ENCODE measurements at places on chromosomes 12 and 14. TPM values are rescaled to one million over a fixed set of nuclear protein-coding genes. Genes with fewer than 3 reads are reported as not detected.

- DNase-seq: no peak
Observed at GRCh38 chr12:40655451-40655850, 36.8 kb upstream of the CNTN1 start.

The ZCRB1 gene
- total RNA-seq: 80.1 TPM

- no peak for DNase-seq
Observed at GRCh38 chr12:9615420-9616136, 7.9 kb upstream of the KLRB1 start.

The DDN gene
- 0.22 TPM for total RNA-seq

The SRRM4 gene
- not detected for total RNA-seq

The SYCP3 gene
- total RNA-seq: 0.07 TPM

DNA sequence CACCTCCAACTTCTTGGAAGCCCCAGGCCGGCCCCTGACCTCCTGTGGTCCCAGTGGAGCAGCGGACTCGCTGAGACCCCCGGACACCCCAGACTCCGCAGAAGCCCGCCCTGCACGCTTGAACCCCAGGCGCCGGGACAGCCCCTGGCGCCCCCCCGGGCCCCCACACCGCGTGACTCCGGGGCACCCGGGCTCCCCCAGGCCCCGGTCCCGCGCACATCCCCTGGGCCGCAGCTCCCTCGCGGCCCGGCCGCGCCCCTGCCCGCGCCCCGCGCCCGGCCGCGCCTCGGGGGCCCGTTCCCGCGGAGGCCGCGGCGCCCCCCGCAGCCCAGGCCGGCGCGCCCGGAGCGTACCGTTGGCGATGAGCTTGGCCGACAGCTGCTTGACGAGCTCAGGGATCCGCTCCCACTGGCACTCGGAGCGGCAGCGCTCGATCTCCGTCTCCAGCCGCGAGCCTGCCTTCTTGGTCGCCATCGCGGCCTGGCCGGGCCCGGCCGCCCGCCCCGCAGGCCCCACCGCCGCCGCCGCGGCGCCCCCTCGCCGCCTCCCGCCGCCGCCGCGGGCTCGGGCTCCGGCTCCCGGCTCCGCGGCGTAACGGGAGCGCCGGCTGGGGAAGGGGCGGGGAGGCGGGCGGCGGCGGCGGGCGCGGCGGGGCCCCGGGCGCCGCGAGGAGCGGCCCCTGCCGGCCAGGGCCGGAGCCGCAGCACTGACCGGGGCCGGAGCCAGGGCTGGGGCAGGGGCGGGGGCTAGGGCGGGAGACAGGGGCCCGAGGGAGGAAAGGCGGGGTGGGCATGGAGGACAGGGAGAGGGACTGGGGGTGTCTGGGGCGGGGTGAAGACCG is at the start of gene TTC7B:
Gene TTC7B, minus strand, starts transcription at position 609 of the 841 bp plus-strand sequence. Its CDS starts 135 bp downstream, at position 474.
- peak; percentile 40 for DNase-seq

- no peak for DNase-seq
Observed at GRCh38 chr14:96095581-96096476, 56.7 kb downstream of the C14orf132 start.

The FOXG1 gene
- not detected for total RNA-seq

DNA sequence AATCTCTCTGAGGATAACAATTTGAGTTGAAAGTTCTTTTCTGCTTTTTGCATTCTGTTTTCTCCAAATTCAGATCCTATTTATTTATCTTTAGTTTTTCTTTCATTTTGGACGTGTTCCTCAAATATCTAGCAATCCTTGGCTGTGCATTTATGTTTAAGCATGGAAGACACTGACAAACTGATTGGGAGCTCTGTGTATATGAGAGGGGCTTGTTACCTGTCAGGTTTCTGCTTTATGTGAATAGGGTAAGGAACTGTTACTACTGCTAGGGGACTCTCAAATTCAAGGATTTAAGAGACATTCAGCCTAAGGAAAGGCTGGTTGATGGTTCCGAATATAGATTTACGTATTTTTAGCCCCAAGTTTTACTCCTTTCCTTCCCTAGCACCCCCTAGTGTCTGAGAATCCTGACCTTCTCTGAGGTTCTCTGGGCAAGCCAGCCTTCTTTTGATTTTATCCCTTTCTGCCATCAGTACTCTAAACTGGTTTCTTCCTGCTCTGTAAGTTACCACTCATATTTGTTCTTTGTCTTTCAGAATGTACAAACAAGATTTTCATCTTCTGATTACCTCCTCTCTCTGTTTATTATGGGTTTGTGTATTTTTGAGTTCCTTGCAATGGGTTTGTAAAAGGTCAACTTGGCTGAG is 30.5 kb downstream of the YLPM1 start:
- DNase-seq: no peak

The LRP1-AS gene
- not detected for total RNA-seq

- DNase-seq: no peak
Observed at GRCh38 chr14:88993946-88994345, 169.5 kb downstream of the TTC8 start.

DNA sequence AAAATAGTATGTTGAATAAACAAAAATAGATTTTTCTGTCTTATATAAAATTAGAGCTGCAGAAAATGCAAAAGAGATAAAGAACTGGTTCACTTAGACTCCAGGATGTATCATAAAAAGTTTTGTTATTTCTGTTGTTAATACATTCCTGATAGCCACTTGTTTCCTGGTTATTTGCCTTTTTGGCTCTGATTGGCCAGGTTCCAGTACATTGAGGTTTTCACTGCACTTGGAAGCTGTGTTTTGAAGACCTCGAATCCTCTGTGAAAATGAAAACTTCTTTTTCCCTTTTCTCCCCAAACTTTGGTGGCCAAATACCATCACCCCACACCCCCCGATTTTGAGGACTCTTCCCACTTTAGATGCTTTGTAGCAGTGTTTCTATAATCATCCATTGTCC is 525.3 kb downstream of the MED13L start:
- no peak for DNase-seq

- no peak for DNase-seq
Observed at GRCh38 chr14:61700104-61700886, 5.0 kb downstream of the HIF1A start.

- no peak for DNase-seq
Observed at GRCh38 chr12:42812086-42812485, 222.5 kb upstream of the PRICKLE1 start.

GRCh38 chr12:179131-179884 is 34.6 kb downstream of the SLC6A12 start:
- no peak for DNase-seq

DNA sequence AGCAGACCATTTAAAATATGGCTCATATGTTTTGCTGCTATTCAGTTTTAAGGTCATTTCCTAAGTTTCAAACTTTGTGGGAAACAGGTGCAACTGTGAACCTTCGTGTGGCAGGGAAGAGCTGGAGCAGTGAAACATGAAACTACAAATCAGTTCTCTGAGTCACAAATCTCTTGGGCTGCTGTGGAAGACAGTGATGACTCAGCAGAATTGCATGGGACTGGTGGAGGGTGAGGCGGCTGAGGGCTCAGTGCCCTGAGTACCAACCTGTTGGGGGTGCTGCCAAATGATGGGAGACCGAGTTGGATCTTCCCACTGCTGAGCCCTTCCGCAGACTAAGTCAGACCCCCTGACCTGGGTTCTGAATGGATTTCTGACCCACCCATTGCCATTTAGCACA is 8.4 kb upstream of the CALM1 start:
- DNase-seq: peak; percentile 38

GRCh38 chr12:21988619-21989018 is 47.4 kb upstream of the ABCC9 start:
- no peak for DNase-seq

The TEX52 gene
- total RNA-seq: 0.19 TPM

DNA sequence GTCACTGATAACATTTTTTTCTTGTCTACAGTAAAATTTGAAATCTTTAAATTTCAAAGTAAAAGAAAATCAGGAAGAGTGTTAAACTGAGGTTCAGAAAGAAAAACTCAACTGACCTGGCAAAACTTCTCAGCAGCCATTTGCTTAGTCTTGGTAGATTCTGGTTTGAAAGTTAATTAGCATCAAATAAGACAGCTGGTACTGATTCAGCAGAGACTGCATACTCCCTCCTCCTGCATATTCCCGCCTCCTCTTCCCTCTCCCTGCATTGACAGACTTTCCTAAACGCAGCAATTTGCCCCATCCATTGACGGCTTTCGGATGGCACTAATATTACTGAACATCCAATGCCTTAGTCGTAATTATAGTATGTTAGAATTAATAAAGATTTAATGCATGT is 520.8 kb downstream of the FLRT2 start:
- DNase-seq: no peak
